ENCODE measurements at places on chromosomes 6 and 20.

- DNase-seq = no peak
Measured at GRCh38 chr6:81751388-81752083, 945 bp downstream of the TENT5A start.

- no peak for DNase-seq
Measured at GRCh38 chr20:16520154-16520553, 53.1 kb downstream of the KIF16B start.

- DNase-seq = no peak
Measured at GRCh38 chr20:14232650-14233049, 104.8 kb downstream of the FLRT3 start.

- no peak for DNase-seq
Measured at GRCh38 chr6:6201200-6201599, 119.3 kb downstream of the F13A1 start.

DNA sequence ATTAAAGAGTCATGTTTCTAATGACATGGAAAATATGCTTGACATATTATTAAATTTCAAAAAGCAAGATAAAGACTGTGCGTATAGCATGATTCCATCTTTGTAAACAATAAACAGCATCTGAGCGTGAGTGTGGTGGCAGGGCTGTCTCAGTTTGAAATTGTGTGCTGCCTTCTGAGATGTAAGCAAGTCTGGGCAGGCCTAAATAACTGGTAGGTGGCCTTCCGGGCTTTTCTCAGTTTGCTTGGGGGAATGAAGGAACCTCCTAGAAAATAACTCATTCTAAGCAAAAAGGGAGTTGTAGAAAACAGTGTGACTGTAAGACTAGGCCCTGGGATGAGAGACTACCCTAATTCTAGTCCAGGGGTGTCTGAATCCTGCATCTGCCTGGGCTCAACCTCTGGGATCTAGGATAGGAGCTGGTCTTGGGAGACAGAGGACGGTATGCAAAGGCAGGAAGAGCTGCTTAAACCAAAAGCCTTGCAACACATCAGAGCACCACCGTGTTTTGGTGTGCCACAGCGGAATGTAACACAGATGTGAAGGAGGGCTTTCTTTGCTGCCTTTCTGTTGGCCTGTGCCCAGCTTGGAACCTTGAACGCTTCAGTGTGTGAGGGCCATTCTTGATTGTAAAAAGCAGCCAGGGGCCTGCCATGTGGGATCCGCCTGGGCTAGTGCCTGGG, 63.5 kb upstream of the L3MBTL3 start:
- DNase-seq = no peak

DNA sequence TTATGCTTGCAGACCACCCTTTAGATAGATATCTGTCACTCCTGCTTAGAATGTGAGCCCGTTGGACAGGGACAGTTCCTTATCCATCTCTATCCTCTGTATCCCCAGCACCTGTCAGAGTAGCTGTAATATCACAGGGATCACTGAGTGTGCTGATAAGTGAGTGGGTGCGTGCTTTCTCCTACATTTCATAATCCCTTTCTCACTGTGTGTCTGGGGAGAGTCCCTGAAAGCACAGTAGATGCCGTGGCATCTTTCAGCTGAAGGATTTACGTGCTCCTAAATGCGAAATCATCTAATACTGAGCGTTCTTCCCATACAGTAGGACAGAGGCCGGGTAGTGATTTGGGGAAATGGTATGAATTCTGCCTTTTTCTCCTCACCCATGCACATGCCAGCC, 198.9 kb upstream of the SASH1 start:
- DNase-seq = no peak

- no peak for DNase-seq
Measured at GRCh38 chr6:141594874-141595273, 537.9 kb upstream of the GJE1 start.

DNA sequence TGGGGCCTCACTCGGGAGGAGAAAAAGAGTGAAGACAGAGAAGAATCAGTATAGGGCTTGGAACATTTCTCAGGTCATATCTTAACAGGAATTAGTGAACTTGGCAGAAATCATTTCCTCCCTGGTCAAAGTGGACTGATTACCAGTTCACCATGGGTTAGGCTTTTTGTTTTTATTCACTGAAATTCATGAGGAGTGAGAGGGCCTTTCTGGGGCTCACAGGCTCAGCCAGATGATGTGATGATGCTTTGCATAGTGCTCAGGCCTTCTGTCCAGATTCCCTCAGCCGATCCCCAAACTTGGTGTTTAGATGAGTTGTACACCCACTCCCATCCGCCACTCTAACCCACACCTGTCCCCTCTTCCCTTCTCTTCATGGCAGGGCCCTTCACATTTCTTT, 32.5 kb downstream of the SRSF3 start:
- DNase-seq = no peak

DNA sequence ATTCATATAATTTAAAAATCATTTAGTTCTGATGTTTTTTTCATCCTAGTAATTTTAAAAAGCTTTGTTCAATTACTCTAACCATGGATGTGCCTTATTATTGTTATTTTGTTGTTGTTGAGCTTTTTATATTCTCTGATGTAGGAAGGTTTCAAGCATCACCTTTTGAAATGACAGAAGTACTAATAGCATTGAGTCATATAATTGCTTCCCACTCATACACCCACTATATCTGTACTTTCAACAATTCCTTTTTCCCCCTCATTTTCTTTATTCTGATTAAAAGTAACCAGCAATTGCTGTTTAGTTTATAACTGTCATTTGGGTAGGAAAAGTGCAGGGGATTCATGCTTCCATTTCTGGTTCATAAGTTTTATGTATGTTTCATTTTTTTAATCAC, 38.6 kb downstream of the DNAH8 start:
- no peak for DNase-seq

- no peak for DNase-seq
Measured at GRCh38 chr20:24361541-24361940, 107.9 kb upstream of the SYNDIG1 start.

DNA sequence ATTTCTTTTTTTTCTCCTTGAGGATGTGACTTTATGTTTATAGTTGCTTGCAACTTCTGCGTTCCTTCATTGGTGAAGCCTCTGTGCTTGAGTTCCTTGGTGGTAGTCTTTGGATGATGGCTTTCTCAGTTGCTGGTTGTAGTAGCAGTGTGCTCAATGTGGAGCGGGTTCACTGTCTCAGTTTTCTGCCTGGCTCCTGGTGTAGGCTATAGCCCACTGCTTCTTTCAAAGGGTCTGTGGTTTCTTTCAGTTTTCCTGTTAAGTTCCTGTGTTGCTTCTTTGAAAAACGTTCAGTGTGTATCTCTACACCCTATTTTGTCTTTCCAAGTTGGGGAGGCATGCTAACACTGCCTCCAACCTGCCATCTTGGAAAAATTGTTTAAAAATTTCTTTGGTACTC, 33.9 kb upstream of the ZBTB24 start:
- no peak for DNase-seq

- no peak for DNase-seq
Measured at GRCh38 chr6:41216616-41217015, 11.5 kb upstream of the TREML4 start.

GRCh38 chr20:23881371-23881770, 1.8 kb upstream of the CST5 start:
- no peak for DNase-seq

DNA sequence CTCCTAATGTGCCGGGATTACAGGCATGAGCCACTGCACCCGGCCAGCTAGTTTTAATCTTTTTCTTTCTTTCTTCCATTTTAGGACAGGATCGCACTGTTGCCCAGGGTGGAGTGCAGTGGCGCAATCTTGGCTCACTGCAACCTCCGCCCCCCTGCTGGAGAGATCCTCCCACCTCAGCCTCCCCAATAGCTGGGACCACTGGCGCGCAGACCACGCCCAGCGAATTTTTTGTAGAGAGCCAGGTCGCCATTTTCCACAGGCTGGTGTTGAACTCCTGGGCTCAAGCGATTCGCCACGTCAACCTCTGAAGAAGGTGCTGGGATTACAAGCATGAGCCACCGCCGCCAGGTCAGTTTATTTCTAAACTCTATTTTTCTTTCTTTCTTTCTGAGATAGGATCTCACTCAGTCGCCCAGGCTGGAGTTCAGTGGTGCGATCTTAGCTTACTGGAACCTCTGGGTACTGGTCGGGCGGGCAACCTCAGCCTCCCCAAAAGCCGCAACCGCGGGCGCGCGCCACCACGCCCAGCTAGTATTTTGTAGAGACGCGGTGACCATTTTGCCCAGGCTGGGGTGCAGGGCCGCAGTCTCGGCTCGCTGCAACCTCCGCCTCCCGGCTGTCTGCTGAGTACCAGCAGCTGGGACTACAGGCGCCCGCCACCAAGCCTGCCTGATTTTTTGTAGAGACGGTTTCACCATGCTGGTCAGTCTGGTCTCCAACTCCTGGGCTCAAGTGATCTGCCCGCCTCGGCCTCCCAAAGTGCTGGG, 20.0 kb upstream of the LIN28B start:
- DNase-seq = no peak

GRCh38 chr6:44697327-44697726, 309.8 kb downstream of the CDC5L start:
- DNase-seq = no peak

DNA sequence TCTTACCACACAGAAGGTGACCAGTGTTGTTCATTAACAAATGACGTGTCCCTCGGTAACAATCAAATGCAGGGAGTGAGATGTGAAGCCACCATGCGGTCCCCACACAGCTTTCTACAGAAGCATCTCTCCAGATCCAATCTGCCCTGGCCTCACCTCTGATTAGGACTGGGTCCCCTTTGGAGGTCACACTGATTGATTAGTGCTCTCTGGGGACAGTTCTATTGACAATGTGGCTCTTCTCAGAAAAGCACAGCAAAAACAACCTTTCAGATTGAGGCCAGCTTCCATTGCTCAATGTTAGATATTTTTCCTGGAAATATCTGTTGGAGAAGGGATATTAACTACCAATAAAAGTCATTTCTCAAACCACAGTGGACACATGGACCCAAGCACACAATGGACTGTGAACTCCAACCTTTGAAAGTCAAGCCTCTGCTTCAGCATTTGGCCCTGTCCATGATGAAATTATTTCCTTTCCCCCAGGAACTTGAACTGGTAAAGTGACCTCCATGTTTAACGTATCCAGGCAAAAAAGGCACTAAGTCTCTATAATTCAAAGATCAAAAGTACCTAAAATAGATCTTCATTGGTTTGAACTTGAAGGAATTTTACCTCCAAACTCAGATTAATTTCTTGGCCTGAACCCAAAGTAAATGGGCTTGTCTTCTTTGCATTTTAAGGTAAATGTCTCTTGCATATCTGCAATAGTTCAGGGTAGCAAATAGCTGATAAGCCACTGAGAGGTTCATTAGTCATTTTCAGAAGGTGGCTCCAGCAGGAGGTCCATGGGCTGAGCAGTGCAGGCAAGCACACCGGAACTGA, 118.5 kb downstream of the FOXA2 start:
- DNase-seq = no peak

DNA sequence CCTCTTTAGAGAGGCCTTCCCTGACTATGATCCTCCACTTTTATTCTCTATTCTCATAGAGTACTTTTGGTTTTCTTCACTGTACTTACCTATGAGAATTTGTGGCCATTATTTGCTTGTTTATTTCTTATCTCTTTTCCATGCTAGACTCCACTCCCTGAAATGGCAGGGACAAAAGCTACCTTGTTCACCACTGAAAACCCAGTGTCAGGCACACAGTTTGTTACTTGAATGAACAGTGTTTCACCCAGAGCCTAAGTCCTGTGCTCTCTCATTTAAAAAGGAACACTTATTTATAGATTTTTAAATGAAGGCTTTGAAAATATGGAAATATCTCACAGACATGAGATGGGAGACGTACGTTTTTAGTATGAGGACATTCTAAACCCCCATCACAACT, 47.7 kb upstream of the ENPP5 start:
- no peak for DNase-seq

- no peak for DNase-seq
Measured at GRCh38 chr6:118933855-118934460, 1.0 kb downstream of the MCM9 start.

- no peak for DNase-seq
Measured at GRCh38 chr6:30194797-30195690, 18.2 kb downstream of the TRIM26 start.

- no peak for DNase-seq
Measured at GRCh38 chr20:34829191-34829590, 3.7 kb upstream of the NCOA6 start.

DNA sequence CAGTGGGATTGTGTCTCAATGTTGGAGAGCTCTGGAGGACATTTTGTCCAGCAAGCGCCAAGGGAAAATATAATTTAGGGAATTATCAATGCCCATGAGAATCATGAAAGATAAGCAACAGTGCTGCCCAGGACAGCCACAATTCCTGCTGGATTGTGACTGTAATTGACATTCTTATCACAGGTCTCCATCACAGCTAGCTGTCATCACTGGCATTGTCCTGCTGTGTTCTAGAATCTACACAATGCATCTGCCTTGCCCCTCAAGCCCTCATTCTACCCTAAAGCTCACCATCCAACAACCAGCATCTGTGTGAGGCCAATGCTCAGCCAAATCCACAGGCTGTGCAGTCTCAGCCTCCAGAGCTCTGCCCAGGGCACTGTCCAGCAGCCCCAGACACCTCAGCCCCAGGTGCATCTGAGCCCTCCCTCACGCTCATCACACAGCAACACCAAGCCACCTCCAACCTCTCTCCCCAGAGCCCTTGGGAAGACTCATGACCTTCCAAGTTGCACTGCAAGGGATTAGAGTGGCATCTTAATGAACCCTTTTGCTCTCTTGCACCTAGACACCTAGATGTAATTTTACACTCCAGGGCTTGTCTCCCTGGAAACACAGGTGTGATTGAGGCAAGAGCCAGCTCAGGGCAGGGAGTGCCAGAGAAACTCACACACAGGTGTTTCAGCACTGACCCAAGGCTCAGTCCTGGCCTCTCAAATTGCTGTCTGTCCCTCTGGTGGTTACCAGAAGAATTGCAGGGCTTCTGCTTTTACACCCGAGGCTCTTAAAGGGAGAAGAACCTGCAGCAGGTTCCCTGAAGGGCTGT, 85.2 kb upstream of the PHACTR3 start:
- DNase-seq = no peak

GRCh38 chr6:16002332-16003196, 126.3 kb upstream of the MYLIP start:
- no peak for DNase-seq

- no peak for DNase-seq
Measured at GRCh38 chr20:17556837-17557674, 12.8 kb upstream of the DSTN start.

DNA sequence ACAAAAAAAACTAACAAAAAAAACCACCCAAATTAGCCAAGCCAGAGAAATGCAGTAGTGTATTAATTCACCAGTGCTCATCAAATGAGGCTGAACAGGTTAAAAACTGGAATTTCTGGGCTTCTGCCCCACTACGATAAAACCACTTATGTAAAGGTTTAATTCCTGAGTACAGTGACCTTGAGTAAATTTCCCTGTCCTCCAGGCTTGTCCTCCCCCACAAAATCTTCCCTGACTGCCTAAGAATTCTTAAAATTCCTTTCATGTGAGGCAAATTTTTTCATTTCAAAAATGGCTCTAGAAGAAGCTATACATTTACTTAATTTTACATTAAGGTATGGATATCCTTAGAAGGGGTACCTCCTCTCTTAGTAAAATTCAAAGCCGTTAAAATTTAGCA, 80.1 kb upstream of the ID4 start:
- DNase-seq = no peak

DNA sequence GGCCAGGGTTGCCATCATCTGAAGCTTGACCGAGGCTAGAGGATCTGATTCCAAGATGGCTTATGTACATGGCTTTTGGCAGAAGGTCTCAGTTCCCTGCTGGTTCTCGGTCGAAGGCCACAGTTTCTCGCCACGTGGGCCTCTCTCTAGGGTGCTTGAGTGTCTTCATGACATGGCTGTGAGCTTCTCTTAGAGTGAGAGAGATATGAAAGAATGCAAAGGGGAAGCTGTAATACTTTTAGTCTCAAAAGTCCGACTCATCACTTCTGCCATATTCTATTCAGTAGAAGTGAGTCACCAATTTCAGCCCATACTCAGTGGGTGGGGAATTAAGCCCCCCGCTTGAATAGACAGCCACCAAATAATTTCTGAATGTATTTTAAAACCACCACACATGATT, 94.2 kb downstream of the UTRN start:
- DNase-seq = no peak
